MG63 (cell line): ENCODE measurements at places on chromosomes 5 and 9.
A peak's percentile ranks its signal among the peaks of the same experiment; 100 is the strongest.

DNA sequence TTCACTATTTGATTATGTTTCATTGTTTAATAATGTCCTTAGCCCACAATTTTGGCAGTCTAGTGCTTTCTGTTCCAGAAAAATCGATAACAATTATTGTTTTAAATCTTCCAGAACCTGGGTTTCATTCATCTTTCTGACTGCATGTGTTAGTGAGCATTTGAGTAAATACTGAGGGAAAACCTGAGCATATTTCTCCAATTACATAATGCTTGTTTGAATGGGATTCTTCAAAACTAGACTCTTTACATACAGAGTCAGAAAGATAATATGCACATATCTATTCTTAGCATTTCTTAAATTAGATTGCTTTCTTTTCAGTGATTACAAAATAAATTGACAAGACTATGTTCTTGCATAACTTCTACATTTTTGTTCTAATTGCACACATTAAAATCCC lies 21.9 kb downstream of the GABRA6 start:
- DNase-seq = no peak

- no peak for DNase-seq
Observed at GRCh38 chr5:133155326-133155969, 103.6 kb downstream of the HSPA4 start.

DNA sequence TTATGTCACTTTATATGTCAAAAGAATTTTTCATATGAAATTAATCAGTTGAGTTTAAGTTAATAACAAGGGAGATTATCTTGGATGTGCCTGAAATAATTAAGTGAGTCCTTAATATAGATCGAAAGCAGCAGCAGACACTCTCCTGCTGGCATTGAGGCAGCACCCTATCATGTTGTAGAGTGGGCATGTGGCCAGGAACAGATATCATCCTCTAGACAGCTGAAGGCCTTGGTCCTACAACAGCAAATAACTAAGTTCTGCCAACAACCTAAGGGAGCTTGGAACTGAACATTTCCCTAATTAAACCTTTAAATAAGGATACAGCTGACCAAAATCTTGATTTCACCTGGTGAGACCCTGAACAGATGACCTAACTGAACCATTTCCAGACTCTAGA lies 25.8 kb upstream of the UGT3A1 start:
- no peak for DNase-seq

GRCh38 chr5:81787474-81788242 lies 36.8 kb upstream of the SSBP2 start:
- DNase-seq = no peak

DNA sequence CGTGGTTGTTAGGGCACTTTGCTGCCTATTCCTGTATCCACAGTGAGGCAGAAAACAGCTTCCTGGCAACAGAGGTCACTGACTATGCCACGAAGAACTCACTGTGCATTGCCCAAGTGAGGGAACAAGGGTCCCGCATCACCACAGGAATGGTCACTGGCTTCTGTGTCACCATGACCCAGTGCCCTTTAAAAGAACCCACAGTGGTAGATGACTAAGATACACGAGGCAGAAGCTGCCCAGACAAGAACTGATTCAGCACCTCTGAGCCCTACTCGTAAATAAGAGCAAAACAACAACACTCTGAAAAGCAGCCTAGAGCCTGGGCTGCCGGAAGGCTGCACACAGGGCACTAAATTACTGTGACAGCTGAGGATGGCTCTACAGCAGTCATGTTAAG lies 236.6 kb upstream of the RASEF start:
- DNase-seq = peak; percentile 8

DNA sequence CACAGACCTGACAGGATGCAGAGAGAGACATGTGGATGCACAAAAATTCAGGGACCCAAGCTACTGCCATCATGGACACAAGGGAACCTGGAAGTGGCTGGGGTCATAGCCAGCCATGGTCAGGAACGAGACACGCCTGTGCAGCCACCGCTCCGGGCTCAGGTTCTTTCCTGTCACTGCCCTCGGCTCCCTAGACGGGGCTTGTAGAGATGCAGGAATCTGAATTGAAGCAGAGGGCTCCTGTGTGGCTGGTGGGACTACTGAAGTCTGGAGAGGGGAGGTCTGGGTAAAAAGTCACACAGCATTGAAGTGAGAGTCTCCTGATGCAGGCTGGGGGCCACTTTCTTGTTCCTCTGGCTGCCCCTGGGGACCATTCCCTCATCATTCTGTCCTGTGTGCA lies 32.3 kb upstream of the PTGS1 start:
- no peak for DNase-seq

GRCh38 chr5:16179511-16179935 lies at the start of gene MARCHF11:
Gene MARCHF11, minus strand, starts transcription at chr5:16179791. Its CDS starts 216 bp downstream, at chr5:16179575.
- no peak for DNase-seq

DNA sequence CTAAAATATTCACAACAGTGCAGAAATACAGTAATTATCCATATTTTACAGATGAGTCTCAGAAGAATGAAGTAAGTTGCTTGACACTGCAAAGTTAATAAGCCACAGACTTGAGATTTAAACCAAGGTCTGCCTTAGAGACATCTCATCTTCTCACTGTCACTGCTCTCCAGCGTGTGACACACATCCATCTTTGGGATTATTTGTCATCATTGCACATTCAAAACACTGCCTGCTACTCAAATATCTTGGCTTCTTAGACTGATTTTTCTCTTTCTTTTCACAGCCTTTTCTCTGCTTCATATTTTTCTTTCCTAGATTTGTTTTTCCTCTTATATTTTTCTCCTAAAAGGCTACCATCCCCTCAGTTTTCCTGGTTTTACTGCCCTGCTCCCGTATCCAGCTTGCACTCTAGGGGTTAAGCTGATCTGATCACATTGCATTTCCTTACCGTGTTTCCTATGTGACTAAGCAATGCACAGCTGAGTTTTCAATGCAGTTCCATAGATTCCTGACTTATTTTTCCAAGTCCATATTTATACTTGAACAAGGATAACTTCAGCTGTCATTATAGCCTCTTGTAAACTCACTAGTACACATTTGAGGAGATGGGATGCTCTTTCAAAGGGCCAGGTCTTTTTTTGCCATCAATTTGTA lies 353.0 kb downstream of the PLK2 start:
- no peak for DNase-seq

DNA sequence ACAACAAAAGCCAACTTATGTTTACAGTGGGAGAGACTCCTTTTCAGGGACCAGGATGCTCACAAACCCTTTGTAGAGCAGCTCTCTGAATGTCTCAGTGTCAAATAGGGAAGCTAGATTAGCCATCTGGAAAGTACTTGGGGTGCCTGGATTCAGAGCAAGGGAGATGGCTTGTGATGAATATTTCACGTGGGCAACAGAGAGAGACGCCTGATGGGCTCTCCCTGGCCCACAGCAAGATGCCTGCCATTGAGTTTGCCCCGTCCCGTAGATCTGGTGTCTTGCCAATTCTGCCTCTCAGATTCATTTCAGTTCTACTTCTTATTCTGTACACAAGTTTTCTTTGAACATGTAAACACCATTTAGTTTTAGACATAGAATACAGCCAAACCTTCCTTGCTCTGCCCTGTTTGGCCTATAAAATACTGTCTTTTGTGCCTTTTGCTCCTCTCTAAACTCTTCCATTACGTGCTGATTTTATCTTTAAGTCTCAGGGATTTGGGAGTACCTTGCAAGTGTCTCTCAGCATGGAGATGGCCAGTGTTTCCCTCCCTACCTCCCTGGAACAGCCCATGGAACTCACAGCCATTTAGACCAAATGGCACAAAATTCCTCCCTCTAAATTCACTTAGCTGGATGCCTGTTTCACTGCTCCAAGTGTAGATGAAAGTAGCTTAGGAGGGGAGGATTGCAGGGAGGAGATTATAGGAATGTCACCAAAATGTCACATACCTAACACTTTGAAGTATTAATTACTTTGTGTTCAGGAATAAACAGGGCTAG lies 234.3 kb downstream of the SAXO1 start:
- no peak for DNase-seq

GRCh38 chr9:122332644-122333043 lies 38.2 kb upstream of the PTGS1 start:
- no peak for DNase-seq

DNA sequence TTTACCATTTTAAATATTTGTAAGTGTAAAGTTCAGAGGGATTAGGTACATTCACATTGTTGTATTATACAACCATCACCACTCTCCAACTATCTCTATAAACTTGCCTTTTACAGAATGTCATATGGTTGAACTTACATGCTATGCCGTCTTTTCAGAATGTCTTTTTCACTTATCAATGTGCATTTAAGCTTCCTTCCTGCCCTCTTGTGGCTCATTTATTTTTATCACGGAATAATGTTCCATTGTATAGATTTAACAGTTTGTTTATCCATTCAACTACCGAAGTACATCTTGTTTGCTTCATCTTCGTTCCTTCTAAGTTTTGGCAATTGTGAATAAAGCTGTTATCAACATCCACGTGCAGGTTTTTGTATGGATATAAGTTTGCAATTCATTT lies 133.3 kb upstream of the C6 start:
- DNase-seq = no peak

GRCh38 chr5:10752451-10752850 lies 8.6 kb downstream of the DAP start:
- no peak for DNase-seq

DNA sequence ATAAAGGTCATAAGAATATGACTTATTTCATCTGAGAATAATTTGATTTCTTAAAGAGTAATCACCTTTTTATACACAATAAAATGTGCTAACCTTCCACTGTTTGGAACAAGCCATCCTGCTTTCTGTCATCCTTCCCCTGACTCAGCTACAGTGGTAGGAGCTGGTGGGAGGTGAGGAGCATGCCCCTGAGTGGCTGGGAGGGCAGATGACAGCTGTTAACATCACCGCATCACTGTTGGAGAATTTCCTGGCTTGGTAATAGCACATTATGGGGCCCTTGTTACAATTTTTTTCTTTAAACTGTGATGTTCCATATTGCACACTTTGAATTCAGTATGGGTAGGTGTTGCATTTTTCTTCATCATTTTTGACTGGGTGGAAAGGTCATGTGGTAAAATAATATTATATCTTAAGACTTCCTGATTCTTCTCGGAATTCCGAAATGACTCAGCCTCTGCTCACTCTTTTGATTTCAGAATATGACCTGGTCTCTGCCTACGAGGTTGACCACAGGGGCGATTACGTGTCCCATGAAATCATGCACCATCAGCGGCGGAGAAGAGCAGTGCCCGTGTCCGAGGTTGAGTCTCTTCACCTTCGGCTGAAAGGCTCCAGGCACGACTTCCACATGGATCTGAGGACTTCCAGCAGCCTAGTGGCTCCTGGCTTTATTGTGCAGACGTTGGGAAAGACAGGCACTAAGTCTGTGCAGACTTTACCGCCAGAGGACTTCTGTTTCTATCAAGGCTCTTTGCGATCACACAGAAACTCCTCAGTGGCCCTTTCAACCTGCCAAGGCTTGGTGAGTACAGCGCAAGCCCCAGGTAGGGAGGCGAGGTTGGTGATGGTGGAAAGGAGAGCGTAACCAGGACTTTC lies 5.8 kb downstream of the ADAMTS16 start:
- no peak for DNase-seq

GRCh38 chr9:13491493-13492424 lies 212.3 kb upstream of the MPDZ start:
- no peak for DNase-seq

DNA sequence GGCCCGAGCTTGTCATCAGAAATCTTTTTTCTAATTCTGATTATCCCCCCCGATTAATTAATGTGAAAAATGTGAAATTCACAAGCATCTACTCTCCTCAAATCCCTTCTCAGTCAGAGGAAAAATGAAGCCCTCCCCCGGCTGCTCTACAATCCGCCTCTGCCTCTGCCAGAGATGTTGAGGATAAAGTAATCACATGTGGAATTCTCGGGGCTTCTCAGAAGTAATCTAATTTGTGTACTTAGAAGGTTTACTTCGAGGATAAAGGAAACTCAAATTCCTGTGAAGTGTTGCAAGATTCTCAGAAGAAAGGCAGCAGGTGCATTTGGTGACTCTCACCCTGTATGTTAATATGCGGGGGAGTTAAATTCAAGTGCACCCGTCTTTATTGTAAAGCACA lies 726.1 kb upstream of the ADAMTS16 start:
- no peak for DNase-seq

DNA sequence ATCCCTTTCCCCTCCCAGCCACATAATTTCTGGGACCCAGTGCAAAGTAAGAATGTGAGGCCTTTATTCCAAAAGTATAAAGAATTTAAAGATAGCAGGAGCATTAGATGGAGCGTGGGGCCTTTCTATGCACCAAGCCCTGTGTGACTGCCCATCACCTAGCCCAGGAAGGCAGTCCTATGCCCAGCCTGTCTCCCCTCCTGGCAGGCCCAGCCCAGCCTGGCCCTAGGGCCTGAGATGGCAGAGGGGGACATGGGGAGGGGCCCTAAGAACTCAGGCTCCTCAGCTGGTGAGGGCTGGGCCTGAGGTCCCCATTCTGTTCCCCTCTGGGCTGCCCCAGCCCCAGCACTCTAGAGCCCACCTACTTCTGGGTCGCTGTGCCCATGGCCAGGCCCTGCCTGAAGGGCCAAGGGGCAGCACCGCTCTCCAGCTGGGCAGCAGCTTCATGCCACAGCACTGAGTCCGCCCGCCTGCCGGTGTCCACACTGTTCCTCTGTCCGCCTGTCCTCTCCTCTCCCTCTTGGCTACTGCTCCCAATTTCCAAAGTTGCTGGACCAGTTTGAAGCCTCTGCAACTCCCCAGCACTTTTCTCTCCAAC lies 995 bp upstream of the SLC23A1 start:
- DNase-seq = no peak

- DNase-seq = no peak
Observed at GRCh38 chr9:33051144-33051543, 25.3 kb downstream of the SMU1 start.

- no peak for DNase-seq
Observed at GRCh38 chr9:89786655-89787054, 181.8 kb downstream of the GADD45G start.

DNA sequence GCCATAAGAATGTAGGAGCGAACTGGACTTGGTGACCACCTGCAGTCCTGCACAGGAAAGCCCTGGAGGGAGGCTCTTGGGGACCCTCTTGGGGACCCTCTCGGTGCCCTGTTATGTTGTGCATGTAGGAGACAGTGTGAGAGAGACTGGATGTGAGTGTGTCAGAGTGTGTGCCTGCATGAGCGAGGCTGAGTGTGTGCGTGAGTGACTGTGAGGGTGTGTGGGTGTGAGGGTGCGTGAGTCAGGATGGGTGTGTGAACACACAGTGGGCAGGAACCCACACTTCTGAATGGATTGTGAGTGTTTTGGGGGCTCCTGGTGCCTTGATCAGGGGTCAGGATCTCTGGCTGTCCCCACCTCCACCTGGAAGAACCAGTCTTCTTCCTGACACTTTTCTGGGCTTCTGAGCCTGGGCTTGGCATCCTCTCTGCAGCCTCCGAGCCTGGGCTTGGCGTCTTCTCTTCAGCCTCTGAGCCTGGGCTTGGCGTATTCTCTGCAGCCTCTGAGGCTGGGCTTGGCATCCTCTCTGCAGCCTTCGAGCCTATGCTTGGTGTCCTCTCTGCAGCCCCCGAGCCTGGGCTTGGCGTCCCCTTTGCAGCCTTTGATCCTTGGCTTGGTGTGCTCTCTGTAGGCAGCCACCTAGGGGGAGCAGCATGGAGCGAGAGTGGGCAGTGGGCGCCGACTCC lies 25.6 kb upstream of the ANKRD33B start:
- DNase-seq = no peak

GRCh38 chr5:56814361-56814962 lies 887 bp upstream of the MAP3K1 start:
- DNase-seq = peak; percentile 8
